ENCODE measurements at places on chromosomes 6 and 20. TPM values are rescaled to one million over a fixed set of nuclear protein-coding genes. Genes with fewer than 3 reads are reported as not detected.

VTA1 gene
- total RNA-seq, result 67.8 TPM

OXT gene
- total RNA-seq, result not detected

MEP1A gene
- total RNA-seq, result not detected

DNA sequence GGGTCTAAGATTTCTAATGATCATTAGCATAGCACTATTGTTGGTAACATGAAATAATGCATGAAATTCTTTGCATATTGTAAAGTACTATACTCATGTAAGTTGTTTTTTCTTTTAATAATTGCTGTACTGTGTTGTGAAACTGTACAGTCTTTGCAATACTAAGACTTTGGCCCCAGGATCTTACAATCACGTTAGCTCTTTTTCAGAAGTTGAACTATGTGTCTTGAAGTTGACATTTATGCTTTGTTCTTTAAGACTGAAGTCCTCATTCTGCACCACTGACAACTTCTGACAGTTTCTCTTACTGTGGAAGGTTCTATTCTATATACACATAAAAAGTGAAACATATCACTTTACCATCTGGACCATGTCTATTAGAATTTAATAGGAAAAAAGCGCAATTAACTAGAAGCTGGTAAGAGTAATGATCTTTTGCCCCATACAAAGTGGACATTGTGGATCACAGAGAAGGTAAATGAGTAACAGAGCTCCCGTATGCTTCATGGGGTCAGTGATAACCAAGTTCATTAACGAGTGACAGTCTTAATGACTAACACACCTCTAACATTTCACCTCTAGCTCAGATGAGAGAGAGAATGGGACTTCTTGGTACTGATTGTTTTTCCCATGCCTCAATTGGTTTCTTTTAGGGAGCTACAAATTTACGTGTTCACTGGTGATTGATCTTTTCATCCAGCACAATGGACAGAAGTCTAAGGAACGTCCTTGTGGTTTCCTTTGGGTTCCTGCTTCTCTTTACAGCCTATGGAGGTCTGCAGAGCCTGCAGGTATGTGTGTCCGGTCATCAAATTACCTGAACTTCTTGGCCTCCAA, at the start of gene UNC93A:
TSS of gene UNC93A (plus strand) at position 530 of the 837 bp plus-strand sequence. CDS start at position 705, 175 bp downstream.
- H3K27ac ChIP-seq, result no peak within 1 kb of the TSS
- no peaks in the 10 kb centered on the region for H3K4me1 ChIP-seq
- no peak for DNase-seq
- H3K4me3 ChIP-seq, result no peak within 1 kb of the TSS
- no peaks in the 10 kb centered on the region for H3K36me3 ChIP-seq

- H3K27me3 ChIP-seq, result peaks cover 22% of the 10 kb centered on the region
- H3K36me3 ChIP-seq, result no peaks in the 10 kb centered on the region
- peaks cover 15% of the 10 kb centered on the region for H3K4me1 ChIP-seq
- peak overlapping the region; percentile 31 for H3K27ac ChIP-seq
- H3K4me3 ChIP-seq, result no peak overlapping the region
Measured at GRCh38 chr20:6165346-6165745, 42.5 kb upstream of the FERMT1 start.

- H3K27ac ChIP-seq, result no peak overlapping the region
- no peaks in the 10 kb centered on the region for H3K4me1 ChIP-seq
- no peaks in the 10 kb centered on the region for H3K36me3 ChIP-seq
- no peaks in the 10 kb centered on the region for H3K27me3 ChIP-seq
- DNase-seq, result no peak
- H3K4me3 ChIP-seq, result no peak overlapping the region
Measured at GRCh38 chr6:84556541-84557335, 207.7 kb downstream of the TBX18 start.

RRAGD gene
- 15.9 TPM for total RNA-seq

GRCh38 chr6:12051861-12052368, 39.8 kb downstream of the HIVEP1 start:
- DNase-seq, result no peak
- H3K4me1 ChIP-seq, result no peaks in the 10 kb centered on the region
- H3K4me3 ChIP-seq, result no peak overlapping the region
- no peaks in the 10 kb centered on the region for H3K36me3 ChIP-seq

Data from HCT116 (cell line).